B cell (primary cell): ENCODE measurements at places on chromosomes 5 and 9. TPM values are rescaled to one million over a fixed set of nuclear protein-coding genes. Genes with fewer than 3 reads are reported as not detected.
A peak's percentile ranks its signal among the peaks of the same experiment; 100 is the strongest.

The PCDHA4 gene
- not detected in 2 replicates for polyA plus RNA-seq

The SPINK5 gene
- polyA plus RNA-seq = not detected in 2 replicates

The CDH9 gene
- not detected in 2 replicates for polyA plus RNA-seq

The NUTM2G gene
- not detected in 2 replicates for polyA plus RNA-seq

The FLT4 gene
- polyA plus RNA-seq = 0.01 and 0.61 TPM in 2 replicates

The HACD4 gene
- 4.5 and 8.3 TPM in 2 replicates for polyA plus RNA-seq

The PLPP1 gene
- polyA plus RNA-seq = 5.5 and 6.9 TPM in 2 replicates

The PCDHB12 gene
- not detected in 2 replicates for polyA plus RNA-seq

GRCh38 chr9:17613758-17614157 is 34.9 kb downstream of the SH3GL2 start:
- DNase-seq = no peak

DNA sequence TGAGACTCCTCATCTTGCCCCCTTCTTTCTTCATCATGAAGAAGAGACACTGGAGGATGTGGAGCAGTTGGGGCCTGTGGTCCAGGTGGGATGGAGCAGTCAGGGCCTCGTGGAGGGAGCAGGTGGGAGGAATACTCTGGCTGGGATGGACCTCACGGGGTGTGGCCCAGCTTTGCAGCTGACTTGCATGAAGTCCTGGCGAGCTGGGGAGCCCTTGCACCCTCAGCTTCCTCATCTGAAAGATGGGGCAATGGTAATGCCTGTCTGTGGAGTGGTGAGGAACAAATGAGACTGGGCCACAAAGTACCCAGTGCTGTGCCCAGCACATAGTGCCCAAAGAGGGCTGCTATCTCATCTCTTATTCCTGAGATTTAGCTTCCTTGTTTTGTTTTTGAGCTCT is 91.5 kb downstream of the DAB2IP start:
- no peak for DNase-seq

DNA sequence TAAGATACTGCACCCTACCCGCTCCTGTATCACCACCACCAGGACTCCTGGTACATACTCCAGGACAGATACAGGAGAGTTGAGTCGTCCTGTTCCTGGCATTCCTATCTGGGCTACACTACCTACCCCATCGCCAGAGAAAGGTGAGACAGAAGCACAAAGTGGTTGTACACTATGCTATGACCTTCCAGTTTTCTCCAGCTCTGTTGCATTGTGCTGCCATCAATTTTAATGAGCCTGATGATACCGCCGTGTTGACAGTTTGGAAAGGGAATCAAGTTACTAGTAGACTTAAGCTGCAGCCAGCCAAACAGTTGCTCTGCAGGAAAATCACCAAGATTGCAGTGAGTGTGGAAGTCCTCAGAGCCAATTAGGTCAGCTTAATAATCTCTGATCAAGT is 35.2 kb downstream of the ANP32B start:
- DNase-seq = no peak

DNA sequence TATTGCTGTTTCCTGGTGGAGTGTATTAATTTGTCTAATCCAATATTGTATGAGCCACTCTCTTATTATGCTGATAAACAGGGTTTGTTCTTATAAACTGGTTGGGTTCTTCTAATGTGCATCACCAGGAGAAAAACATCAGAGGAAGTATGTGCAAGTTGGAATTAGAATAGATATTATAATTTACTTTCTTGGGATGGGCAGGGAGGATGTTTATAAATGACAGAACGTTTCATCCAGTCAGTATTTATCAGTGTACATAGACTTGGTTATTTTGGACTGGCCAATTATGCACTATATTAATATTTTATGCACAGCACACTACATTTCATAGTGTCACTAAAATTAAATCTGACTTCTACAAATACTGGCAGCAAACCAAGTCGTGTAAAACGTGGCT is 495.8 kb downstream of the PSAT1 start:
- DNase-seq = no peak

DNA sequence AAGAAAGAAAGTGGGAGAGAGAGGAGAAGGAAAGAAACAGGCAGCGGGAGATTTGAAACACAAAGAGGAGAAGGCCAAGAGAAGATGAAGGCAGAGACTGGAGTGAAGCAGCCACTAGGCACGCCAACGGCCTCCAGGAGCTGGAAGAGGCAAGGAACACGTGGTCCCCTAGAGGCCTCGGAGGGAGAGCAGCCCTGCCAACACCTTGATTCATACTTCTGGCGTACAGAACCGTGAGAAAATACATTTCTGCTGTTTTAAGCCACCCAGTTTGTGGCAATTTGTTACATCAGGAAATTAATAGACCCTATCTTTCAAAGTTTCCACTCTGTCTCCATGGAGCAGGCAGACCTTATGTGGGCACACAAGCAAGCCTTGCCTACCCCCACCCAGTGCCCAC is 133.4 kb downstream of the ACTL7B start:
- no peak for DNase-seq

GRCh38 chr5:57650360-57651069 is 167.9 kb upstream of the ACTBL2 start:
- DNase-seq = peak; percentile 28

- no peak for DNase-seq
Observed at GRCh38 chr9:2645569-2645968, 24.0 kb downstream of the VLDLR start.

- no peak for DNase-seq
Observed at GRCh38 chr5:59164041-59164830, 581.4 kb downstream of the RAB3C start.

GRCh38 chr5:4862500-4862899 is 277.6 kb upstream of the ADAMTS16 start:
- DNase-seq = no peak

DNA sequence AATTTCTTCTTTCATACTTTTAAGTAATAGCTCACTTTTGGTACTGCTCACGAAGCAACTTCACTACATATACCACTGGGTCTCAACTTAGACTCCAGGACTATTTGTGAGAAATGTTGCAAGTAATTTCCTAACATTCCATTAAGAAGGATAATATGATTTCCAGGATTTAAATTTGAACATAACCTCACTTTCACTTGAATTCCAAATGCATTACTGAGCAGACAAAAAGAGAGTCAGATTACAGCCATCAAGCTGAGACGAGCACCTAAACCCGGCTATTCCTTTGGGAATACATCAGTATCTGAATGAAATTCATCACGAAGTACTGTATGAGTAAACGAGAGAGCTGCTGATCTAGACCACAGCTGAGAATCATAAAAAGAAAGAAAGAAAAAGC is 47.3 kb downstream of the LIFR start:
- no peak for DNase-seq

DNA sequence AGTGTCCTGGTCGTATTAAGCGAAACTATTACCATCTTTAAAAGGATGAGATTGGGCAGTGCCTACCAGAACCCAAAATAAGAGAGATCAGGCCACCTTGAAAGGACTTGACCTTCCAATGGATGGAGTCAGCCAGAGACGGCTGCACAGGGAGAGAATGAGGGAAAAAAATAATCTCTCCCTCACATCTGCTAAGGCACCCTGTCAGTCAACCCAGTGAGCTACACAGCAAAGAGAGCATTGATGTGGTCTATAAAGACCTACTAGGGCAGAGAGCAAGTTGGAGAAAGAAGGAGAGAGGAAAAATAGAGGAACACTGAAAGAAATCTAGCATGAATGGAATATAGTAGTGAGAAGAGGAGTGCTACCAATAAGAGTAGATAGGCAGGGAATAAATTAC is 68.0 kb upstream of the FTMT start:
- no peak for DNase-seq
